ENCODE measurements at places on chromosomes 2 and 18.

DNA sequence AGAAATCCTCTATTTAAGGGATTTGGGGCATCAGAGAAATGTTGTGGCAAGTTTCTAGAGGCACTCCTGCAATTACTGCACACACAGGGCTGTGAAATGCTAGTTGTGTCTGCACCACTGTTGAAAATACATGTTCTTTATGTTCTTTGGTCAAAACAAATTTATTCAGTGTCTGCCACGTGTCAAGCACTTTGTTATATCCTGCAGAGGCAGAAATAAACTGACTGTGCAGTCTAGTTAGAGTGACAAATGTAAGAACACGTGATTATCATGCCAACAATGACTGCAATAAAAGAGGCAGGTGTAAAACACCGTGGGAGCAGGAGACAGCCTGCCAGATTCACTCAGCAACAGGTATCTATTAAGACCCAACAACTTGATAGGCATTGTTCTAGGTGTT, 423.3 kb downstream of the LRP1B start:
- peak; percentile 52 for DNase-seq

- DNase-seq, result no peak
These were observed 296.0 kb downstream of the TMX3 start for GRCh38 chr18:68418881-68419280.

DNA sequence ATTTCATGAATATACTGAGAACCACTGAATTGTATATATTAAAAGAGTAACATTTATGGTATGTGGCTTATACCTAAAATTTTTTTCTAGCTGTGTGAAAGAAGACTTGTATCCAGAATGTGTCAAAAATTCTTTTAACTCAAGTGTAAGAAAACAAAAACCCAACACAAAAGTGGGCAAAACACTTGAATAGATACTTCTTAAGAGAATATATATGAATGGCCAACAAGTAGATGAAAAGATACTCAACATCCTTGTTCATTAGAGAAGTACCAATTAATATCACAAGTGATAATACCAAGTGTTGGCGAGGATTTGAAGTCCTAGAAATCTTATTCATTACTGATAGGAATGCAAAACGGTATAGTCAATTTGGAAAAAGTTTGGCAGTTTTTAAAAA, 107.2 kb upstream of the MYO3B start:
- no peak for DNase-seq

GRCh38 chr2:8576525-8577167, 105.2 kb upstream of the ID2 start:
- DNase-seq, result peak; percentile 56

DNA sequence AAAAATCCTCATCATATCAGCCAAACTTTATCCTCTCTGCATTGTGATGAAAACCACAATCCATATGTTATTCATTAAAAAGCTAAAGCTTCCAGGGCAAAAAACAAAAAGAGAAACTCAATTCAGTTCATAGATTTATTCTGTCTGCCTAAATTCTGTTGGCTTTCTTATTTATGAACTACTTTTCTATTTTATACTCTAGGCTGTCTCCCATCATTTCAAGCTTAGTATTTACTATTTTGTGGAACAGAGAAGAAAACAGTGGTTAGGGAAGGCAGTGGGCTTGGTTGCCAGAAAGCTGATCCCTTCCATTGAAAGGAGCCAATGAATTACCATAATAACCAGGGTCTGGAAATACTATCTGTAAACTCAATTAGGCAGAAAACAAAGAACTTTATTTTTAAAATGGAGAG, 71.8 kb downstream of the RAPH1 start:
- DNase-seq, result no peak

- DNase-seq, result no peak
These were observed 2.8 kb upstream of the CYS1 start for GRCh38 chr2:10083046-10083445.

- DNase-seq, result no peak
These were observed 100.3 kb downstream of the ASAP2 start for GRCh38 chr2:9306911-9307310.

DNA sequence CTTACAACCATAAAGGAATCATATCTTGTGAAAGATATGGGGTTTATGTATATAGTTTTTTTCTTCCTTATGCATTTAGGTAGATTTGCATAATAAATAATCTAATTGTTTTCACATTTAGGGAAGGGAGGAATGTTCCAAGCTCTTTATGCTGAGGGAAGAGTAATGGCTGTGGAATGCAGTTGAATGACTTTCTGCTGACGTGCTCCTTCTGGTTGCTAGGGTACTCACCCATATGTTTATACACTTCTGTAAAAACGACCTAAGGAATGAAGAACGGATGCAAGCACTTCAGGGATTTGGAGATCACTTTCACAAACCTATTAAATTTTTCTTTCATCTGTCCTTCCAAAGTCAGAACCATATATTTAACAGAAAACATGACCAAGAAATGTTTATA, 29.2 kb upstream of the PPP4R1 start:
- DNase-seq, result no peak

GRCh38 chr18:55694291-55694690, 106.3 kb upstream of the TCF4 start:
- no peak for DNase-seq

GRCh38 chr2:202115479-202115971, 42.5 kb downstream of the KIAA2012 start:
- no peak for DNase-seq

- no peak for DNase-seq
These were observed 133.7 kb downstream of the KLHL29 start for GRCh38 chr2:23518481-23519333.

DNA sequence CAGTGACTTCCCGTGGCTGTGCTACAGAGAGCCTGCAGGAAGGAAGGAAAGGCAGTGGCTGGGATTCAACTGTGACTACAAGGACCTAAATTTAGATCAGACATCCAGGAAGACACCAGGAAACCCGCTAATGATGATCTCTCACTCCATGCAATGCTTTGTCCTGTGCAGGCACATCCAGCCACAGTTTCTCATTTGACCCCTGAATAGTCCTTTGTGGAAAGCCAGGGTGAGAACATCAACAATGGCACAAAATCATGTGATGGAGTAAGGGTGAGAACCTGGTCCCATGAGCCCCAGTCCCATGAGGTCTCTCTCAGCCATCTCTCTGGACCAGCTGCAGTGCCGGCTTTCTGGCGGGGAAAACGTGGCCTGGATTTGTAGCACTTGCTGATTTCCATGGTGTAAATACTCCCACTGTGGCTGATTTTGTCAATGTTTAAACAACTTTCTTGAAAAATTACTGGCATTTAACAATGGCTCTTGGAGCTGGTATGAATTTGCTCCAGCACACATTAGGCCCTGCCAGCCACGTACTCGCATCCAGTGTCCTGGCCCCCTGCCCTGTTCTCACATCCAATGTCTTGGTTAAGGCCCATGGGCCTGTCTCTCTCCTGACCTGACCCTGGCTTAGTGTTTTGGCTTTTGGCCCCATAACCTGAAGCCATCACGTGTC, 159.0 kb upstream of the HAAO start:
- peak; percentile 35 for DNase-seq

DNA sequence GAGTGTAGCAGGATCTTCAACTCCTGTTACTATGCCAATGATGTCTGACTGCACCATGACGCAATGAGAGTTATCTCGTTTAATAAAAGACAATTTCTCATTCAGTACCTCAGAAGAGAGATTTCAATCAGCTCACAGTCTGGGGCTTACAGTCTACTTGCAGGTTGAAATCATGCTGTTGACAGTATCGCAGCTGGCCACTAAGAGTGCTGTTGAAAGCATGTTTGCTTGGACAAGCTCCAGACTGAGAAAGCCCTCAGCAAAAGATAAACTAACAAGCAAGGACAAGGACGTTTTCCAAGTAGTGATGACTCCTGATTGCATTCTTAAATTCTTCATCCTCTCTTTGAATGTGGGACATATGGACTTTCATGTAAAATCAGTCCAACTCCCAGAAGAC, 145.2 kb upstream of the SYT4 start:
- peak; percentile 15 for DNase-seq

- DNase-seq, result no peak
These were observed 31.1 kb downstream of the SLC40A1 start for GRCh38 chr2:189549449-189549832.

DNA sequence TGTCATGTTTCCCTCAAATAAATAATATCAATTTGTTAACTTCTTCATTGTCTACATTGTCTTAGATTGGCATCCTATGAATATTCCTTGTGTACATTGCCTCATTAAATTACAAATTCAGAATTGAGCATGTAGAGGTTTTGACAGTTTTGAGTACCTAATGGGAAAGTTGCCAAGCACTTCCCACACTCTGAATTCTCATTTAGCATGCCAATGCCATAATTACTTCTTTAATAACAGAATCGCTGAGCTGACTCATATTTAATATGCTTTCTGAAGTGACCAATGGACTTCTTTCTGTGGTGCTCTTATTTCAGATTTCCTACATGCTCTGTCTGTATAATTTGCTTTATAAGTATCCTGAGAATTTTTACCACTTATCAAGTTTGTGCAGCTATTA, 114.4 kb upstream of the NOL4 start:
- DNase-seq, result no peak

- no peak for DNase-seq
These were observed 24.3 kb downstream of the IGFBP5 start for GRCh38 chr2:216671081-216671411.

- no peak for DNase-seq
These were observed 43.5 kb downstream of the MFSD6 start for GRCh38 chr2:190451561-190452176.

DNA sequence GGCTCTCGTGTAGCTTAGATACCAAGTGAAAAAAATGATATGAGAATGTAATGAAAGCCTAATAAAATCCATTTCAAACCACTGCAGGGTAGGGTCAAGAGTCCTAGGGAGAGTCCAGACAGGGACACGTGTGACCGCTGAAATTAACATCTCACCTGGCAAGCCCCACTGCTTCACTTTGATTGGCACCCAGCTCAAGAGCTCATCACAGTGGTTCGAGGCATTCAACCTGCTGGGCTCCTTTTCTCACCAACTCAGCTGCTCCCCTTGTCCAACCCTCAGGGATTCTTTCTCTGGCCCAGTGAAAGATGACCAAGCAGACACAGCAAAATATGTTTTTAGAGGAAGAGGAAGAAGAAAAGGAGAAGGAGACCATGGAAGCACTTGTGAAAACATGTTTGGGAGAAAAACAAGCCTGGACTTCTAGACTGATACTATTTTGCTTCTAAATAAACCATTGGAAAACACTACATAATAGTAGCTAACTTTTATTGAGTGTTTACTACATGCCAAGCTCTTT, 49.2 kb upstream of the CREB1 start:
- DNase-seq, result no peak

DNA sequence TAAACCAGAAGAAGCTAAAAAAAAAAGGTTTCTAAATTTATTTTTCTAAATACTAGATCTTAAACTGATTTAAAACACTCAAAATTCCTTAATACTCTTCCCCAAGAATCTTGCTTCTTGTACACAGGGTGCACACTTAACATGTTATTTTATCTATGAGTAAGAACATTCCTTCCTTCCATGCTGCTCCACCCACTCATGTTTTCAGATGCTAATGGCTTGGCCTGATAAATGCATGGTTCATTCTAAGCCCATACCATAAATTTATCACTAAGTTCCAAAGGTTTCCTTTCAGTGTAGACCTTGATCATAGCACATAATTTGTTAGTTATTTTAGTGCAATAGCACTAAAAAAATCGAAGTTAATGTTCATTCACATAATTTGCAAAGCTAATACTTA, 8.1 kb downstream of the FBXO48 start:
- DNase-seq, result no peak

DNA sequence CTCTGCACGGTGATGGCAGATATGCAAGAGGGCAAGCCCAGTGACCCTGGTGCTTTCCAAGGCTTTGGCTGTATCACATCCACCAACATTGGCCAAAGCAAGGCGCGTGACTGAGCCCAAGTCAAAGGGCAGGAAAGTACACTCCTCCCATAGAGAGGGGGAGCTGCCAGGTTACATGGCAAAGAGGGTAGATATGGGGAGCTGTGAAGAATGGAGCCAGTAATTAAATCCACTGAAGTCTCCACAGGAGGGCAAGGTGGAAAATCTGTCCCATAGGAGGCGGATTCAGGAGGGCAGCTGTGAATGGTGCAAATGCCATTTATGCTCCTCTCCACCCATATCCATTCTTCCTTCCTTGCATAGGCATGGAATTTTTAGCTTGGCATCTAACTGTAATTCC, 44.6 kb upstream of the THOC1 start:
- no peak for DNase-seq

GRCh38 chr2:226334981-226335720, 464.5 kb downstream of the IRS1 start:
- DNase-seq, result no peak

- DNase-seq, result no peak
These were observed 493.6 kb downstream of the NYAP2 start for GRCh38 chr2:225893151-225893550.

DNA sequence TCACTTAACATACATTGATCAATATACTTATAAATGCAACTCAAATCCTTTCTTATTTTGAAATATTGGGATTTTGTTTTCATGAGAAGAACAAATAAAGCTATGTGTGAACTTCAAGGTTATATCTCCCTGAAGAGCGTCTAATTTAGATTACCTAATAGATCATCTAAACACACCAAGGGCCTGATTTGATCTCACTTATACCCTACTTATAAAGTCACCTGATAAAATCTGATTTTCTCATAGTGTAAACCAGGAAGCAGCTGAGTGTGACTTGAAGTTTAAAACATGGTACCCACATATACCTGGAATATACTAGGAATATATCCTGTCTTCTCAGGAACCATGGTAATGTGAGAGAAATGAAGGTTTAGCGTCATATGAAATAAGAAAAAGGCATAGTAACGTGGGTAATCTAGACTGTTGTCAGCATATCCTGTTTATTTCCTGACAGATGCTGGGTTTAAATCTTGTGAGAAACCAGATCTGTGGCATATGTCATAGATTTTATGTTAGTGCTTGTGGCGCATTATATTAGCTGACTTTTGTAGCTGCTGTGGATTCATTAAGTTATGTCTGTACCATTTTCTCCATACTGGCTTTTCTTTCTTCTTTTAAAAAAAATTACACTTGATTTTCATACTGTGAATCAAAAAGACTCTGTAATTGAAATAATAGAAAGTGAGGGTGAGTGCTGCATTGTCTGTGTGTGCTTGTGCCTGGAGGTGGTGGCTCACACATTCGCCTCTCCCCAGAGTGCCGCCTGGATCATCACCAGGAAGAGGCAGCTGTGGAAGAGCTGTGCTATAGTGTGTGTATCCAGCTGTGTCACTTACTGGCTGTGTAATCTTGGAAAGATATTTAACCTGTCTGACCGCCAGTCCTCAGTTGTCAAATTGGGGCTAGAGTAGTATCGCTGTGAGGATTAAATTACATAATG, 164.0 kb downstream of the MYO3B start:
- DNase-seq, result no peak

- no peak for DNase-seq
These were observed 8.3 kb upstream of the KLHL30 start for GRCh38 chr2:238130111-238130695.

DNA sequence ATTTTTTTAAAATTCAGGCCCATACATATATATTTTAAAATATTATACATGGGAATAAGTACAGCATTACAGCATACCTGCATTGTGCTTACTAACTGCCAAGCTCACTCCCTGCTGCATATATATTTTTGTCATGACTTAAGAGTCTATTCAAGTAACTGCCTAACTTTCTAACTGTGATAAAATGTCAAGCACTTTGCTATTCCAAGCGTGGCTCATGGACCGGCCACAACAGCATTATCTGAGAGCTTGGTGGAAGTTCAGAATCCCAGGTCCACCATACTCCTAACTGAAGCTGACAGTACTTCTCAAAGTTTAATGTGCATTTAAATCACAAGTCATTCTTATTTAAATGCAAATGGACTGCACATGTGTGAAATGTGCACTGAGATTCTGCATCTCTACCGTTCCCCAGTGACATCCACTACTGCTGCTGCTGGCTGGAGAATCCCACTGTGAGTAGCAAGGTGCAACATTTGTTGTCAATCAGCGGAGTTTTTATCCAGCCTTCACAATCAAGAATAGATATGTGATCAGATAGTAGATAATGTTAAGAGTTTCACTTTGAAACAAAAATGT, 79.1 kb downstream of the DYM start:
- no peak for DNase-seq

Data from pons (tissue), 1 donor.